Activated B cell treated with CpG ODN at 0.5 μM for 24 hours (primary cell): ENCODE measurements at places on chromosomes 4 and X.

- DNase-seq = no peak
These were observed 174.6 kb downstream of the SHOX start for GRCh38 chrX:805103-805670.

DNA sequence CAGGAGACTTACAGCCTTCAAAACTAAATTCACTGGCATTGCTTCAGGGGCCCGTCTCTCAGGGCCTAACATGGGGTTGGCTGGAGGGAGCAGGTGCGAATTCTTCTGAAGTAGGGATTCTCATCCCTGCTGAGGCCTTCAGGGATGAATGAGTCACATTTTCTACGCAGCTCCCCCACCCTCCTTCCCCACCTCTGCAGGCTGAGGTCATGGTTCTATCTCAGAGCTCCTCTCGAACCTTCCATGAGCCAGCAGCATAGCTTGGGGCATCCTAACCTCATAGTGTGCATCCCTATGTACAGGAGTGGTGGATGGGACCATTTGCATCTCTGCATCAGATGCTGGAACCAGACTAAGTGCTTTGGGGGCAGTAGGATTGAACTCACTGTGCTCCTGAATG is 309.2 kb downstream of the EVC2 start:
- no peak for DNase-seq

DNA sequence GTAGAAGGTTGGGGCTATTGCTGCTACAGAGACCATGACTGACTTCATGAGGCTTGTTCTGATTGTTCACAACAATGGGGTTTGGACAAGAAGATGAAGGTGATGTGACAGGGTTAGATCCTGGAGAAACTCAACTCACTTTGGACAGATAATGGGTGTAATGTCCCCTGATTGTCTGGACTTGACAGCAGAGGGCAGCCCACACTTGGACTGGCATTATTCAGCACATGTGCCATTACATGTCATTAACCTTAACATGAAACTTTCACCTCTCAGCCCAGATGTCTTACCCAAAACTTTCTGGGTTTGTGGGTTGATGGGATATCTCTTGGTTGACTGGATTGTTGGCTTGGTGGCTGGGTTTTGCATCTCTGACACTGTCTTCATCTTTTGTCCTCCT is 101.5 kb downstream of the MXRA5 start:
- no peak for DNase-seq

GRCh38 chr4:176052744-176053143 is 12.9 kb upstream of the WDR17 start:
- no peak for DNase-seq

DNA sequence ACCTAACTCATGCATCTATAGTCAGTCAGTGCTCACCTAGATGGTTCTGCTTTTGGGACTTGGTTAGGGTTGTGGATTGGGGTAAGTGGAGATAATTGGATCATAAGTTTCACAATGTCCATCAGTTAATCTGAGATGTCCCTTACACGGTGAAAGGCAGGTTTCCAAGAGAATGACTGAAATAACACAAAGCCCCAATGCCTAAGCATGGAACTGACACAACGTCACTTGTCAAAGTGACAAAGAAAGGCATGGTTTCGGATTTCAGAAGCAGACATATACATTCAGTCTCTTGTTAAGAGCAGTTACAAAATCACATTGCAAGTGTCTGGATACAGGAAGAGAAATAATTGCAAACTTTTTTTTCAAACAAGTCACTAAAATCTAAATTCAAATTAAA is 1456.9 kb downstream of the TECRL start:
- no peak for DNase-seq

- DNase-seq = no peak
These were observed 197.9 kb downstream of the SHOX start for GRCh38 chrX:828411-828959.

DNA sequence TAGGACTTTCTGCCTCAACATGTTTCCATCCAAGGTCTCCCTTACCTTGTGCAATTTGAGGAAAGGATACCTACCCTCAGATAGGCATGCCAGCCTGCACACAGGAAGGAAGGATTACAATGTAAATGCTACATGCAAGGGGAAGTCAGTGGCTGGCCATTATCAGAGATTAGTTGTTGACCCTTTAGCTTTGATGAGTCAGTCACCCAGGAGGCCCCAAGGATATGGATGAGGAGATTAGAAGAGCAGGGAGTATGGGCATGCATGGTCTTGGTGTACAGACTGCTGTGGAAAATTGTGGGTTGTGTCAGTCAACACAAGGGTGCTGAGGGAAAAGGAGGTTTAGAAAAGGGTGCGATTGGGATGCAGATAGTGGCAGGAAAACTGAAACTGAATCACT is 92.0 kb downstream of the GUCY2F start:
- DNase-seq = no peak

DNA sequence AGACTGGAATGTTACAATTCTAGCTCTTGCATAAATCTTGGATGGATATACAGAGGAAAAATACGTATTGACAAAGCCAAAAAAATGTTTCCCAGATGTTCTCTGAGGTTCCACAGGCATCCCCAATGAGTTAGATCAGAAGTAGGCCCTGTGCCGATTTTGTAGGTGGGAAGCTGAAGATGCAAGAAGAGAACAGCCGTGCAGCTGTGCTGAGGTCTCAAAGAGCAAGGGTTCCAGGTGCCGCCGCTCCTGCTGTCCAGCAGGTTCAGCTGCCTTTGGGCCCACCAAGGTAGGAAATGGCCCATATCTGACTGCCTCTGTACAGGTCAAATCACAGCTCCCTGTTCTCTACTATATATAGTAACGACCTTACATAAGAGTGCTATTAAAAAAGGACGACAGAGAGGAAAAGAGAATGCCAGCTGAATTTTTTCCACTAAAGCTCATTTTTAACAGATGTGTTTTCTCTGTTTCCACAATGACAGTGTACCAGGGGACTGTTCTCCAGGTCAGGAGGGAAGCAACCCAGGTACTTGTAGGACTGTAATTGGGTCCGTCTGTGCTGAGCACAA is 155.6 kb downstream of the CBR4 start:
- no peak for DNase-seq

GRCh38 chr4:170307182-170307581 is 217.4 kb upstream of the AADAT start:
- no peak for DNase-seq

- DNase-seq = no peak
These were observed 46.0 kb upstream of the TMPRSS11E start for GRCh38 chr4:68401231-68401630.

GRCh38 chr4:165767671-165768070 is 105.4 kb upstream of the TLL1 start:
- DNase-seq = no peak

DNA sequence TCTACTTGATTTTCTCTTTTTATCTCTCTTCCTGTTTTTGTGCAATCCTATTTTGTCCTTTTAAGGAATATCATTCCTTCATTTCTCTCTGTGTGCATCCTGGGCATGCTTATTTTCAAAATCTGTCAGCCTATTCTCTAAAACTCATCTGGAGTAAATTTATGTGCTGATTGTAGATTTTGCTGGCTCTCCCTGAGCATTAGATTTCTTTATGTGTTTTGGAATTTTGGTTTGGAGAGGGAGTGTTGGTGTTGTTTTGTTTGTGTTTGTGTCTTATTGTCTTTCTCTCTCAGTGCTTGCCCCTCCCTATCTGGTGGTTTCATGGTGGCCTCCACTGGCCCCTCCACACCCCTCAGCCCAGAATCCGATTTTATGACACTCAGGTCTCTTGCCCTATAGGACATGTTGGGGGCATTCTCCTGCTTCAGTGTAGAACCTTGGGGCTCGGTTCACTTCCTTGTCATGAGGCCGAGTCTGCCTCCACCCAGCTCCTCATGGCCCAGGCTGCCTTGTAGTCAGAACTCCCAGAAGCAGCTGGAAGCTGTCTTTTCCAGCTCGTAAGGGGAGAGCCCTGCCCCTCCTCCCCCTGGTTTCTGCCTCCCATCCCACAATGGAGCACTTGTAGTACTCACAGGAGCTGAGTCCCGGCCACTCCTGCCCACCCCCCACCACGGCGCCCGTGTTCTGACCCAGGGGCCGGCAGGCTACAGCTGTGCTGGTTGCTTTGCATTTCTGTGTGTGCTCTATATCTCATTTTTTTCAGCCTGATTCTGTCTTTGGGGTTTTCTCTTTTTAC is 24.5 kb upstream of the PJA1 start:
- DNase-seq = no peak

- no peak for DNase-seq
These were observed 85.5 kb upstream of the TET2 start for GRCh38 chr4:105061136-105061696.

- DNase-seq = no peak
These were observed 272.1 kb downstream of the RAPGEF2 start for GRCh38 chr4:159374749-159375530.

DNA sequence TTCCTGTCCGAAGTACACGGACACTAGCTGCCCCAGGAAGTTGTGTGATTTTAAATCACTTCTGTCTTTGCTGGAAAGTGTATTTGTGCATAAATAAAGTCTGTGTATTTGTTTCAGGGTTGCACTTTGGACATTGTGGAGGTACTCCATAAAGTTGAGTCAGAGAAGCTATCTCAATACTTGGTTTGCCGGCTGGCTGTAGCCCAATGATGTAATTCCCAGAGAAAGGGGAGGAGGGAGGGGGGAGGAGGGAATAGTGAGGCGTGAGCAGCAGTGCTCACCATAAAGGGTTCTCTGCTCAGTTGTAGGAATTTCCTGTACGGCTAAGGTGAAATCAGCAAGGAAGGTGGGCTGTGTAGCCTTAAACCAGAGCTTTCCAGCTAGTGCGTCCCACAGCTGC is 7.5 kb downstream of the APEX2 start:
- no peak for DNase-seq

DNA sequence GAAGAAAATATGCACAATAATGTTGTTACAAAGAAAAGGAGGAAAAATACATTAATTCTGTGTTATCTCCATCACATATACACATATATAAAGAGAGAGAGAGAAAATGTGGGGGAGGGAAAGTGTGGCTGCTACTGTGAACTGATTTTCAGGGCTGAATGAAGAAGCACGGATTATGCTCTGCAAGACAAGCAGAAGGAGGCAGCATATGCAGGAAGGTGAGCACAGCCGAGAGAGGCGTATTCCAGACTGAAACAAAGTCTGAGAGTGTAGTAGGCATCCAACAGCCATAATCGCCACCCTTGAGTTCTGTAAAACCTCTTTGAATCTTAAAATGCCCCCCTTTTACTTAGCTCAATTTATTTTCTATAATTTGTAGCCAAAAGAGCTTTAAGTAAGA is 1081.8 kb upstream of the GRID2 start:
- DNase-seq = no peak

- DNase-seq = no peak
These were observed 11.1 kb downstream of the GTPBP6 start for GRCh38 chrX:307261-308111.

GRCh38 chr4:138898282-138898681 is 117.3 kb upstream of the NOCT start:
- no peak for DNase-seq

DNA sequence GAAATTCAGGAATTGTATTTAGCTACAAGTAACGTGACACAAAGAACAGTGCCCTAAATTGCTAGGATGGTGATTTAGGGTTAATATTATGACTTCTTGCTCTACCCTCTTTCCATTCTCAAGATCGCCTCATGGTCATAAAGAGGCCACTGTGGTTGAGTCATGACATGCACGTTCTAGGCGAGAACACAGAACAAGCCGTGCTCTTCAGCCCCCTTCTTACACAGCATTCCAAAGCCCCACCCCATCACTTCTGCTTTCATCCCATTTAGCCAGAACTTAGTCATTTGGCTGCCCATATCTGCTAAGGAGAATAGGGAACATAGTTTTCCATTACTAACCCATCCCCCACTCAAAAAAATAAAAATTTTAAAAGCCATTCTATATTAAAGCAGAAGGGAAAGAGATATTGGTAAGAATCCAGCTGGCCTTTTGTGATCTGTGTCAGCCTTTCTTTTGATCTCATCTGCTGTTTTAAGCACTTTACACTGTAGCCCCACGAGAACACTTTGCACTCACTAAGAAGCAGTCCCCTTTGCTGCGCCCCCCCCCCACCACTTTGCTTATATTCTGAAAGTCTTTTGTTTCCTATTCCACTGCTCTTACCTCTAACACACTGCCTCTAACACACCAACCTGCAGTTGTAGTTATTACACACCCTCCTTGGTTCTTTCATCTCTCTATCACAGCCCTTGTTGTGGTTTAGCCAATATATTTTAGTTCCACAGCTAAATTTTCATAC is 28.4 kb downstream of the NPNT start:
- no peak for DNase-seq

DNA sequence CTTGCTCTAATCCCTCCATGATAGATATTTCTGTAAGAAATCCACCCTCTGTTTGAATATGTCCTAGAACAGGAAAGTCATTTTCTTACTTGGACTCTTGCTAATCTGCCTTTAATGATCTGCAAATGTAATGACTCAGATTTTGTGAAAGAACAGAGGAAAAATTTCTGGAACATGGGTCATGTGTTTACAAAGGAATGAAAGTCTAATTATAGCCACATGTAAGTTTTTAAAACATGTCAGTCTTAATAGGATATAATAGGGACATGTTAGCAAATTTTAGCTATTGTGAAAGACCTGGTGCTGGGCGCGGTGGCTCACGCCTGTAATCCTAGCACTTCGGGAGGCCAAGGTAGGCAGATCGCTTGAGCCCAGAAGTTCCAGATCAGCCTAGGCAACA is 47.6 kb downstream of the GRK4 start:
- no peak for DNase-seq

DNA sequence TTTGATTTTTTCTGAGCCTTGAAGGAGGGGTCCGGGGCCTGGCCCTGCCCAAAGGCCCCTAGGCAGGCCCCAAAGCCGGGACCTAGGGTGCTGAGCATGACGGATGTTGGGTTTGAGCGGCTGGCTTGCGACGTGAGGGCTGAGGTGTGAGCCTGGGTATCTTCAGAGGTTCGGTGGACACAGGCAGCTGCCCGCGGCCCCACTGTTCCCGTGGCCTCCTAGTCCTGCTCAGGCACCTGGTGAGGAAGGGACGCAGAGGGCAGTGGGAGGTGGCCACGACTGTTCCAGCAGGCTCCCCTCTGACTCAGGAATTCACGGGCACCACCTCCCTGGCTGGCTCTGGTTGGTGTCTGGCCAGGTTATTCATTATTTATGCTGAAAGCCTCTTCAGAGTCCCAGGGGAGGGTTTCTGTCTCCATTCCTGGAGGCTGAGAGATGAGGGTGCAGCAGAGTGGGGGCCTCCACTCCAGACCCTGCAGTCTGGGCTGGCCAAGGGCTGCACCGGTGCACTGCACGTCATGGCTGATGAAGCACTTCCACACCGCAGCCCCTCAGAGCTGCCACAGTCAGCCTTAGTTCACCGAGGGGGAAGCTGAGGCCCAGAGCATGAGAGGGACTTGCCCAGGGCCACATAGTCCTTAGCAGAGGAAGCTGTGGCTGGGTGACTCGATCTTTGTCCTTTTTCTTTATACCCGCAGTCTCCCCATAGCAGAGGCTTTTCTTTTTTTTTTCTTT is 2.2 kb downstream of the MSANTD1 start:
- no peak for DNase-seq

- DNase-seq = no peak
These were observed 434.9 kb upstream of the GALNTL6 start for GRCh38 chr4:171378323-171378722.

- DNase-seq = no peak
These were observed 81.4 kb downstream of the RBM47 start for GRCh38 chr4:40548256-40548655.

- no peak for DNase-seq
These were observed 127.4 kb upstream of the CLNK start for GRCh38 chr4:10811991-10812390.
